ENCODE measurements at places on chromosomes 4 and X.

GRCh38 chr4:53563824-53564223 lies 27.5 kb downstream of the LNX1 start:
- DNase-seq, result no peak

GRCh38 chrX:41594634-41595033 lies 94.1 kb upstream of the GPR34 start:
- DNase-seq, result no peak

GRCh38 chr4:1746265-1746691 lies 25.0 kb downstream of the TACC3 start:
- DNase-seq, result peak; percentile 92

- no peak for DNase-seq
Observed at GRCh38 chr4:176198316-176198903, 3.0 kb upstream of the SPATA4 start.

- DNase-seq, result no peak
Observed at GRCh38 chr4:150656891-150657290, 74.9 kb downstream of the MAB21L2 start.

DNA sequence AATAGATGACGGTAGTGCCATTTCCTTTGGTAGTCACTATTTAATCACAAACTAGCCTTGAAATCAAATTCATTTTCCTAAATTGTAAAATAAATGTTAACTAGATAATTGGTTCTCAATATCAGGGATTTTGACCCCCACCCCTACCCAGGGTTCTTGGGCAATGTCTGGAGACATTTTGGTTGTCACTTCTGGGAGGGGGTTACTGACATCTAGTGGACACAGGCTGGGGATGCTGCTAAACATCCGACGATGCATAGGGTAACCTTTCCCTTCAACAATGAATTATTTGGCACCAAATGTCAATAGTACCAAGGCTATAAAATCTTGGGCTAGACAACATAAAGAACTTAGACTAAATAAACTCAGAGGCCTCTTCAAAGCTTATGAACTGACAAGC lies 285.8 kb upstream of the TRPC5 start:
- DNase-seq, result peak; percentile 3

DNA sequence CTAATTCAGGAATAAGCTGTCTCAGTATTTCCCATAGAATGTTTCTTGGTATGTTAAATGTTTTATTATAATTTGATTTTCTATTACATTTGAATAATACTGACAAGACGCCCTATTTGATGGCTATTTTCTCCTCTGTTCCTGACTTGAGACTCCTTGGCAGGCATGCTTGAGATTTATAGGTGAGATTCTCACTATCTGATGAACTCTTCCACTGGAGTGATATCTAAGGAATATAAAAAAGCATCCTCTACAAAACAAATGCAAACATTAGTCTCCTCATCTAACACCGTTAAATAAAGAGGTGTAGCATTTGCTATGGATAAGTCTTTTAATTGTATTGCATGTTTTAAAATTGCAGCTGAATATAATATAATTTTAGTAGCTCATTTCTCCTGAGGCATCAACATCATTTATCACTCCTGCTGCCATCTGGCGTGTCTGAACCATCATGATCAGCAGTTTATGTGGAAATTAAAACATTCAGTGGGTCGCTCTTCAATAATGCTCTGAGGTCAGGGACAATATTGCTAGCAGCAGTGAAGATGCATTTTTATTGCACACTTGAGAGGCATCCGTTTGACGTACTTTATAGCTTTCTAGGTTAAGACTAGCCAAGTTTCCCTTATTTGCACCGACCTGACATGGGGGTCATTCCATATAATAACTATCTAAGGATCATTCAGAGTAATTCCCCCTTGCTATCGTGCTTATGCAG lies 210.4 kb upstream of the GALNTL6 start:
- no peak for DNase-seq

DNA sequence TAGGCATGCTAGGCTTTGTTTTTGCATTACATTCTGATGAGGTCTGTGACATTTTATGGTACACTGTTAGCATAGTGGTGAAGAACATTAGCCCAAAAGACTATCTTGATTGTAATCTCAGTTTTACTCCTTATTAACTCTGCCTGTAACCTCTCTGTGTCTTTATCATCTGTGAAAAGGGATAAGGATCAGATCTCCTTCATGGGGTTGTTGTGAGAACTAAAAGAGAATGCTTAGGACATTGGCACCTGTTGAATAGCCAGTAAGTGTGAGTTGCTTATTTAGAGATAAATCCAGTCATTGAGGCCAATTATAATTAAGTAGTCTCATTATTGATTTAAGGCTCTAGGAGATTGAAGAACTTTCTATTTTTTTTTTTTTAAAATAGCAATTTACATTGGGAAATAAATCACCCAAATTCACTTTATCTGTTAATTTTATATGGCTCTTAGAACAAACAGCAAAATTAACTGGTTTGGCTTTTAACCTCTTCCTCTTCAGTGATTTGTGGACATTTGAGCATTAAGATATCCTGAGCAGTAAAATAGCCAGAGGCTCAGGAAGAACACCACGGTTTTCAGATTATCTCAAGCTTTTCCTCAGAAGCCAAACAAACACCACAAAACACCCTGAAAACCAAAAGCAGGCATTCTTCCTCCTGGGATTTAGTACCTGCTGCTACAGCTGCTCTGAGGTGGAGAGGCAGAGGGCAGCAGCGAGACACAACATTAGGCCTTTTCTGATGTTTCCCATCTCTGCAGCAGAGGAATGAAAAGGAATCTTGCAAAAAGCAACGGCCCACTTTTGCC lies 192.9 kb downstream of the ARHGAP10 start:
- peak; percentile 75 for DNase-seq

- DNase-seq, result no peak
Observed at GRCh38 chr4:16126714-16127113, 42.9 kb upstream of the PROM1 start.

DNA sequence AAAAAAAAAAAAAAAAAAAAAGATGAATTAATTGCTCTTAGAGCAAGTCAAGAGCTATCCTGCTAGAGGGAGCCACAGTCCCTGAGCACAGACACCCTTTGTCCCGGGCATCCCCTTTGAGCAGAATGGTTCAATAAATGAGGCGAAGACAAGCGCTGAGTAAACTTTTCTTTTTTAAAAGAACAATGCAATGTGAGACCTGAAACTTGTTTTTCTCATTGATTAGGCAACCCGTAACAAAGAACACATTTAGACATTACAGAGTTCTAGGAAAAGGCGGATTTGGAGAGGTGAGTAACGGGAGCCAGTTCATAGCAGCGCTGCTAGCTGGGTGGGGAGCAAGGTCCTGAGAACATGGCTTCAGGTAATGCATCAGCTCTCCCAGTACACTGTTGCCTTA lies 46.1 kb downstream of the GRK4 start:
- no peak for DNase-seq

GRCh38 chrX:33218819-33219218 lies 7.5 kb upstream of the DMD start:
- DNase-seq, result no peak

GRCh38 chr4:70721747-70722146 lies at the start of gene RUFY3:
TSS of gene RUFY3 (plus strand) at chr4:70721964. CDS start at chr4:70722574, 610 bp downstream.
- peak; percentile 94 for DNase-seq

DNA sequence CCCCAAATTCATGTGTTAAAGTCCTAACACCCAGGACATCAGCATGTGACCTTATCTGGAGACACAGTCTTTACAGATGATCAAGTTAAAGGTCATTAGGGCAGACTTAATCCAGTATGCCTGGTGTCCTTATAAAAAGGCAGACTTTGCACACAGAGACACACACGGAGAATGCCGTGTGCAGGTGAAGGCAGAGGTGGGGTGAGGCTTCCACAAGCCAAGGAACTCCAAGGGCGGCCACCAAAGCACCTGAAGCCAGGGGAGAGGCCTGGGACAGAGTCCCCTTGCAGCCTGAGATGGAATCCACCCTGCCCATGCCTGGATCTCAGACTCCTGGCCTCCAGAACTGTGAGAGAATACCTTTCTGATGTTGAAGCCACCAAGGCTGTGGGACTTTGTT lies 26.1 kb upstream of the SORCS2 start:
- no peak for DNase-seq

- peak; percentile 45 for DNase-seq
Observed at GRCh38 chr4:182085051-182085480, 158.1 kb upstream of the TENM3 start.

- DNase-seq, result no peak
Observed at GRCh38 chr4:182343453-182343852, 100.3 kb downstream of the TENM3 start.

- DNase-seq, result peak; percentile 44
Observed at GRCh38 chrX:13569479-13570260, at the start of gene EGFL6. TSS of gene EGFL6 (plus strand) at chrX:13569601. CDS start at chrX:13569862, 261 bp downstream.

GRCh38 chrX:13996650-13997049 lies 33.0 kb downstream of the GEMIN8 start:
- DNase-seq, result no peak

- DNase-seq, result no peak
Observed at GRCh38 chr4:3496021-3496420, 32.9 kb downstream of the DOK7 start.

DNA sequence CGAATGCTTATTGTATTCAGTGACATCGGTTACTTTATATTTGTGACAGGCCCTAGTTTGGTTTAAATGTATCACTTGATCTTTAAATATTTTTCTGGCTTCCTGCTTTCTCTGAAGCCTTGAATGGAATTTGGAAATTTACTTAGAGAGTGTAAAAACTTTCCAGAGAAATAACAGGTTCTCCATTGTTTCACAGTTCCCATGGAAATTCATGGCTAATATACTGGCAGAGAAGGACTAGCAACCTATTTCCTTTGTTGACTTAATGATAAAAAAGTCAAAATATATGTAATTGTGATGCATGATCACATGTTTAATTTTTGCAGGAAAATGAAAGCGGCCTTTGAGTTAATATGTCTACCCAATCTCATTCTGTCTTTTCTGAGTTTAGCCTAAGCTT lies 13.2 kb downstream of the NEIL3 start:
- DNase-seq, result no peak

GRCh38 chr4:78033861-78034260 lies 23.3 kb upstream of the FRAS1 start:
- DNase-seq, result no peak

GRCh38 chr4:171590716-171591115 lies 222.5 kb upstream of the GALNTL6 start:
- DNase-seq, result no peak

DNA sequence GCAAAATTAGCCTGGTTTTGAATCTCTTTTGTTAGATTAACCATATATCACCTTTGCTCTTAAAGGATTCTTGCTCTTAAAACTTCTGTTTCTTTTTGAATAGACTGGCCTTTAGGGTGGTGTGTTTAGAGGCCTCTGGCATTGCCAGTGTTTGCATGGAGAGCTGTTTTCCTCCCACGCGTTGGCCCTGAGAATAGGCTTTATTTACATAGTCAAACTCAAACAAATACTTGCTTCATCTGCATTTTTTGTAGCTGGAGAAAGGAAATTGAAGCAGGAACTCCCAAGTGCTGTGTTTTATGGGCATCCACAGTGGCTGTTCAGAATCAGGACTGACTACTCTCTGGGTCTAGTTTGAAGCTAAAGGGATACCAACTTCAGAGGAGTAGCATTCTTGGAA lies 2.7 kb downstream of the SHROOM2 start:
- no peak for DNase-seq

DNA sequence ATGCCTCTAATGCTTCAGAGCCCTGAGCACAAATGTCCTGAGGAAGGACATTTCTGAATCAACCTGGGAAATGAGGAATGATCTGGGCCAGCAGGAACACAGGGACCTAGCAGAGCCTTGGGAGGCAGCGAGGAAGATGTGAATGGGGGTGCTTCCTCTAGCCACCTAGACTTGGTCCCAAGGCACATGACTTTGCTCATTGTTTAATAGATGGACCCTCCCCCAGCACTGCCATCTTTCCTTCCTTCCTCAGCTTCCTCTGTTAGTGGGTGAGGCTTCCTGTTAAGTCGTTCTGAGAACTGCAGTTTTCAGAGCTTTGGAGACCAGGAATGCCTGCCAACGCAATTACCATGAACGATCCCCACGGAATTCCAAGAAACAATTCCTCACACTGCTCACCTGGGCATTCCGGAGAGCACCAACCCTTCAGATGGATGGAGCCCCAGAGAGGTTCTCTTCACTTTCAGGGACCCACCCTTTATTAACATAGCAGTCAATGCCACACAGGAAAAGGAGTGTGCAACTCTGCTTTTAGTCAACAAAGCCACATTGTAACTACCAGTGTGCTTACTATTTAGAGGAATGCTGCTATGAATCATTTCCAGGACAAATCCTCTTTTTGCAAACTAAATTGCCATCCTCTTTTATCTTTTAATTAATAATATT lies 48.5 kb upstream of the STIM2 start:
- DNase-seq, result no peak

- no peak for DNase-seq
Observed at GRCh38 chr4:25608644-25609043, 47.0 kb upstream of the SLC34A2 start.

GRCh38 chr4:121741751-121742150 lies 23.2 kb downstream of the SMIM43 start:
- DNase-seq, result no peak

- DNase-seq, result no peak
Observed at GRCh38 chr4:1939664-1940509, 68.7 kb downstream of the NSD2 start.

DNA sequence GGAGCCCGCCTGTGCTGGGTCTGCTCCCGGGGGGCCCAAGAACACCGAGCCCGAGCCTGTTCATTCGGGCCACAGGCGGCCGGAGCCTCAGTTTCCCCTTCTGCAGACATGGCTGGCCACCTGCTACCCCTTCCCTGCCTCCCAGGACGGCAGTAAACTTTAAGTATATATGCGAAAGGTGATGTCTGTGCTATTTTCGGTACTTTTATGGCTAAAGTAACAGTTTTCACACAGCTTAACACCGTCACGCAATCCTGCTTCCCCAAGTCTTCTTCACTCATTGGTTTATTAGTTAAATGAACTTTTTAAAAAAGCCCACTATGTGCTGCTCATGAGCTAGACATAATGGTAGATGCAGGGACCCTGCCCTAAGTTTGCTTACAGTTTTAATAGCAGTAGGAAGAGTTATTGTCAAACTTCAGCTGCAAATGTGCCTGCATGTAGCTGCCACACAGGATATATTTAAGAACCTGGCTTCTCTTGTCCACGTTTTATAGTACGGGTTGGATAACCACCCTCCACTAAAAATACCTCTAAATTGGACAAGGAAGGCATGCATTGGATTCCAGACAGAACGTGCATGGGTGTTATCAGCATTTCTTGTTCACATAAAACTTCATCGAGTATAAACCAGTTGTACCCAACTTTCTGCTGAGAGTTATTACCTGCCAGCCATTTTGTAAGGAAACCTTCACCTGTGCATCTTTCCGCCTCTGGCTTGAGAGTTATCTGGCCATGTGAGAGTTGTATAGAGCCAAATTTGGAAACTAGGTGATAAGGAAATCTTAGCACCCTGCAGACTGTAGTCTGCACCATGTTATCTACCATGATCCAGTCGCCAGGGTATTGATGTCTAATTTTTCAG lies 741 bp downstream of the ANAPC4 start:
- DNase-seq, result no peak

DNA sequence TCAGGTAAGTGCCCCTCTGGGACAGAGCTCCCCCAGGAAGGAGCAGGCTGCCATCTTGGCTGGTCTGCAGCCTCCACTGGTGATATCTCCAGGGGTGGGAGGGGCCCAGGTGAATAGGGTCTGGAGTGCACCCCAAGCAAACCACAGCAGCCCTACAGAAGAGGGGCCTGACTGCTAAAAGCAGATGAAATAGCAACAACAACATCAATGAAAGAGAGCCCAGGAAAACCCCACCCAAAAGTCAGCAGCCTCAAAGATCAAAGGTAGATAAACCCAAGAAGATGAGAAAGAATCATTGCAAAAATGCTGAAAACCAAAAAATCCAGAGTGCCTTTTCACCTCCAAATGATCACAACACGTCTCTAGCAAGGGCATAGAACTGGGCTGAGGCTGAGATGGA lies 92.5 kb upstream of the PAGE3 start:
- DNase-seq, result no peak

Data from eye (tissue), 1 donor.